Activated T-cell treated with anti-CD3 and anti-CD28 coated beads, Interleukin-2, amount 50 U/mL, for 1 hour (primary cell): ENCODE measurements at places on chromosomes 2 and 18.
A peak's percentile ranks its signal among the peaks of the same experiment; 100 is the strongest.

GRCh38 chr2:72926368-72926767 lies 9.0 kb downstream of the EMX1 start:
- no peak for DNase-seq

GRCh38 chr2:9648821-9649220 lies 18.0 kb upstream of the YWHAQ start:
- no peak for DNase-seq

DNA sequence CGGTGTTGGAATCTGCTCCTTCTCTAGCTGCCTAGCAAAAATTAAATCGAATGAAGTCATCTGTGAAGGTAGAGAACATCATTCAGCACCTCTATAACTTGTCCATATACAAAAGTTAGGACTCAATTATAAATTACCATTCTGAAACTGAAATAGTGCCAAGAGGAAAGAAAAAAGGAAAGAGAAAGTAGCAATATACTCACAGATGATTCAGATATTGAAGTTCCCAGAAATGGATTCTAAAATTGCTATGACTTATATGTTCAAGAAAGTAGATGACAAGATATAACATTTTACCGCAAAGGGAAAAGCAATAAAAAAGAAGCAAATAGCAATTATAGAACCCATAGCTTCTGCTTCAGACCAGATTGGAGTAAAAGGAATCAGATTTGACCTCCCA lies 333.6 kb upstream of the GYPC start:
- no peak for DNase-seq

DNA sequence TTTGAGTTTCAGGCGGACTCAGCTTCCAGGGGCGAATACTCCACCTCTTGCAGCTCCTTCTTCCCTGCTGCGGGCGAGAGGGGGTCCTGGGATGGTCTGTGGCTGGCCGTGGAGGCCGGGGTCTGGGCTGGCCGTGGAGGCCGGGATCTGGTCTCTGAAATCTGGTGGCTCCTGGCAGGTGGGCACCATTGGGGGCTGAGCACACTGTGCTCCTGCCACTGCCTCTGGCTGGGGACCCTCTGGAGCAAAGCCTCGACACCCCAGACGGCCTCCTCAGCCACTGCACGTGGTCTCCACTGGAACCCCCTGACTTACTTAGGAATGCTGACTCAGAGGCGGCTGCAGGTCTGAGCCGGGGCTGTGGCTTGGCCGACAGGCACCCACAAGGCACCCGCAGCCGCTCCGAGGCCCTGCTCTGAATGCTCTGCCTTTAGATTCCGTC lies 100.1 kb upstream of the ALKAL2 start:
- no peak for DNase-seq

GRCh38 chr2:55112229-55113031 lies 62.2 kb upstream of the RTN4 start:
- DNase-seq: no peak

DNA sequence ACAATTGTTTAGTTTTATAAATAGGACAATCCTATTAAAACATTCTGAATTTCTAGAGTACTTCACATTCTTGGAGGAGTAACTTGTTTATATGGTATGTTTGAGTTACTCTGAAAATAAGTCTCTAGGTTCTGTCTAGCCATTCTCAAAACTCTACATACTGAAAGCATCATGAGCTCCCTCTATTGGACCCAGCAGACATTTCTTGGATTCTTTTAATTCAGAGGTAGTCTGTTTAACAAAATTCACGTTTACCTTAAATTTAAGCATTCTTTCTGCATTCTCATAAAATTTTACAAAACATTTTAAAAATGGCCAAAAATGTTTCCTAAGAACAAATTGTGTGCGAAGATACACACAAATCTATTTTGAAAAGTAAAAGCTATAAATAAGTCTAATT lies 15.3 kb downstream of the SP9 start:
- DNase-seq: no peak

- no peak for DNase-seq
Observed at GRCh38 chr2:20378891-20379519, 28.4 kb upstream of the PUM2 start.

DNA sequence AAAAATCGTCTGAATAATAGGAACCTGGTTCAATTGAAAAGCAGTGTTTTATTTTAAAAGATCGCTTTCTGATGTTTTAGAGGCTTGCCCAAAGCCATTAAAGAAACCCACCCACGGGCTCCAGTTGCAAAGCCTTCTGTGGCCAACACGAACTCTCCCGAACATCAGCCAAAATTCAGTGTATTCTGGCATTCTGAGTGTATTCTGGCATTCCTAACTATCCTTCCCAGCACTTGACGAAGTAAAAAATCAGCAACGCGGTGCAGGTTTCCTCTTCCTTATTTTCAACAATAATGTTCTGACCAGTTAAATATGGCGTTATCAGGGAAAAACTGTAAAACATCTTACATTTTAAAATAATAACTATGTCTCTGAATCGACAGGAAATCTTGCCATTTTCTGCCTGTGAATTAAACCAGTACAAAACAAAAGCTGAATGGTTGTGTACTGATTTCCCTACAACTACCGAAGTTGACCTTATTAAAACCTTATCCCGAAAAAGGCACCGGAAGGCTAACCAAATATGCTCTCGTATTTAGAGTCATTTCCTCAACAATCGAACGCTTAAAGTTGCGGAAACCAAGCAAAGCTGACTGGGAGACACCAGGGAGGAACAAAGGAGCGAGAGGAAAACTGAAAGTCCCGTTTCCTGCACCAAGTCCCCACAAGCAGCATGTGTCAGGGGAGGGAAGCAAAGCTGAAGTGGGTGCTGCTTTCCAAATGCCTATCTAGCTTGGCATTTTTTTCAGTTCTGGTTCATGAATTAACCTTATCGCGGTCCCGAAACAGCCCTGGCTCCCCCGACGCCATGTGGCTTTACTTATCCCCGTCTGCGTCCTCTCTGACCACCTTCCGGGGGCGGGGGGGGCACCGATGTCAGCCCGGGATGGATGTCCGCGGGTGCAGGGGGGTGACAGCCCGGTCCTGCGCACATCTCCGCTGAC lies 44.3 kb downstream of the ZNF516 start:
- no peak for DNase-seq

GRCh38 chr2:121173806-121174205 lies 111.2 kb downstream of the TFCP2L1 start:
- no peak for DNase-seq

GRCh38 chr2:49772299-49772970 lies 618.1 kb upstream of the FSHR start:
- no peak for DNase-seq

GRCh38 chr2:121898483-121898882 lies 143.0 kb downstream of the TSN start:
- no peak for DNase-seq

DNA sequence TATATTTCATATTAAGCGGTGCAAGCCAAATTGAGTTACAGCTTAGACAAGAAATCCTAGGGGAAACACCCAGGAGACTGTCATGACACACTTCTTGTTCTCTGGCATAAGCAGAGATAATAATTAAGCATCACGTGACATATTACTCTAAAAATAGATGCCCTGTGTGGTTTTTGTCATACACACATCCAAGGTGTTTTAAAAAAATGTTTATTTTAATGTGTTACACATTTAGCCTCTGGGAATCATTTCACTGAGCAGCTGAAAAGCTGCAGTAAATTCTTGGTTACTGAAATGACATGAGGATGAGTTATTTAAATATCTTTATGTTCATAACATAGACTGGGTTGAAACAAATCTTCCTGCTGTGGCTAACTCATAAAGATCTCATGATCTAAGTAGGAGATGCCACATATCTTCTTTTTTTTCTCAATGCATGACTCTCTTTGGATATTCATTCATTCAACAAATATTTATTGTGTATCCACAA lies 38.0 kb upstream of the ERMN start:
- DNase-seq: no peak

DNA sequence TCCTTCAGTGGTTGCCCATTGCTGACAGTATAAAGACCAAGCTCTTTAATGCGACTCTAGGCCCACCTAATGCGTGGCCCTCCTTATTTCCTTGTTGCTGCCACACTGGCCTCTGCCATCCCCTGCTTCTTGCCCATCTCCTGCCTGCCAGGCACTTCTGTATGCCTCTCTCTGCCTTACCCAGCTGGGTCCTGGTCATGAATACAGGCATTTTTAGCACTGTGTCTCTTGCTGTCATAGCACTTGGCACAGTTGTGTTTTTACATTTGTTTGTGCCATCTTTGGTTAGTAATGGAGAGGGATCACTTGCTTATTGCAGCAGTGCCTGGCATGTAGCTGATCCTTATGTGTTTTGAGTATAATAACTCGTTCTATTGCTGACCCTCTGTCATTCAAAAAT lies 38.7 kb downstream of the MAP4K4 start:
- no peak for DNase-seq

DNA sequence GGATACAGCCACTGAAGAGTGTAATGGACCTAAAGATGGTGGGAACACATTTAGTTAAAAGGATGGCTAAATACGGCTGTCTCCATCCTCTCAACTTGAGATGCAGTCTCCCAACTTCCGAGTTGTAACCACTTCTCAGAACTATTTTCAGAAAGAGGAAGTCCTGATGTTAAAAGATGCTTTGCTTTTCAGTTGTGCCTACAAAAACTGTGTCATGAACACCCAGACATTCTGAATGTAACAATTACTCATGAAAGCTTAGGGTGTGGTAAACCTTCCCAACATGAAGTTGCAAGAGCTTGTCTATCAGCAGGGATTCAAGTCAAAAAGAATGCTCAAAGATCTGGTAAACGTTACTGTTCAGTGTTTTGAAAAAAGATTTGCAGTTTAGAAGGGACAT lies 147.9 kb downstream of the DOCK10 start:
- no peak for DNase-seq

DNA sequence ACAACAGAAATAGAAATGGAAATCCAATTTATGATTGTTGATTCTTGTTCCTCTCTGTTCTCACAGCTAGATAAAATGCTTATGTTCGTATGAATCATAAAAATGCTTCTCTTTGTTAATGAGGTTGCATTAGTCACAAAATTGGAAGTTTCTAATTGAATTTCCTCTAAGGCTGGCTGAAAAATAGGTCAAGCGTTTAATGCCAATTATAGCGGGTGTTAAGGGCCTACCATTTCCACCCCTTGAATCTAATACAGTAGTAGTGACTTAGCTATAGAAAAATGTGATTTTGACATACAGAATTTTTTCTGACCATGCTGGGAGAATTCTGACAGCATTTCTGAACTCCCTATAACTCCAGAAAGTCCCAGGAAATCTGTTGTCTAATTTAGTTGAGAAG lies 107.1 kb downstream of the TTN start:
- no peak for DNase-seq

GRCh38 chr18:49751427-49752094 lies 61.8 kb downstream of the ACAA2 start:
- no peak for DNase-seq

- no peak for DNase-seq
Observed at GRCh38 chr2:20472569-20472968, 25.7 kb downstream of the RHOB start.

GRCh38 chr2:171702781-171703556 lies 15.7 kb downstream of the DYNC1I2 start:
- DNase-seq: no peak

GRCh38 chr18:34947711-34948125 lies 93.5 kb upstream of the MAPRE2 start:
- DNase-seq: no peak

DNA sequence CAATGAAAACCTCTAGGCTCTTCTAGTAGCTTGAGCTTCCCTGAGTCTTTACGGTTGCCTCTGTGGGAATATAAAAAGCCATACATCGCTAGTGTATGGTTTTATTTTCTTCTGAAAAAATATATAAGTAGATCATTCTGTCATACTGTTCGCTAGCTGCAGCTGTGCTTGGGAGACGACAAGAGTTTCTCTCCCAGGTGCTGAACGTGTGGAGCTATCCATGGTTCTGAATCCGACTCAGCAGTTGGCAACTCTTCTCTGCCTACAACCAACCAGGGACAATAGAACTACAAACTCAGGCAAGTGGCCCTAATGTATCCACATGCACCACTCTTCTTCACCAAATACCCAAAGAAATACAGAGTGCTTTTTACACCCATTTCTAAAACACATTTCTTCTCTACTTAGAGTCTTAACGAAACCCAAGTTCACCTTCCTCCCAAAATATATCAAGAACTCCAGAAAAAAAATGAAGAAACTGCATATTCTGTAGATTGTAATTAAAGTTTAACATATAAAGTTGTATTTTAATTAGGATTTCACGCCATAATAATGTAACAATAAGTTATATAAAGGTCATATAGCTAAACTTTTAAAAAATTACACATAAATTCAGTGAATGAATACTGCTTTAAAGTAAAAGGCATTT lies 2.2 kb upstream of the KCNH7 start:
- peak; percentile 16 for DNase-seq

DNA sequence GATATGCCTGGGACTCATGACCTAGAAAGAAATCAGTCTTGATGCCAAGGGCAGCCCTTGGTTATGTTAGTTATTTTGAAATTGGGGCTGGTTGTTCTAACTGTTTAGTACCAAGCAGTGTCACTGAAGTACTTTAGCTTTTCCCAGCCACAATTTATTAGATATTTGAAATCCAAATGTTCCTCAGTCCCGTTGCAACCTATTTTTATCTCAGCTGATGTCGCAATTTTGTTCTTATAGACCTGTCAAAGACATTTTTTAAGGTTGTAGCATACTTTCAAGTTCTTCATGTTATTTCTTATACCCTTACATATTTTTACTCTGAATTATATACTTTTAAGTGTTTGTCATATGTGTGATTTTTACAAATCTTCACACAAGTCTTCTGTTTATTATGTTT lies 100.1 kb downstream of the LRP1B start:
- DNase-seq: no peak

DNA sequence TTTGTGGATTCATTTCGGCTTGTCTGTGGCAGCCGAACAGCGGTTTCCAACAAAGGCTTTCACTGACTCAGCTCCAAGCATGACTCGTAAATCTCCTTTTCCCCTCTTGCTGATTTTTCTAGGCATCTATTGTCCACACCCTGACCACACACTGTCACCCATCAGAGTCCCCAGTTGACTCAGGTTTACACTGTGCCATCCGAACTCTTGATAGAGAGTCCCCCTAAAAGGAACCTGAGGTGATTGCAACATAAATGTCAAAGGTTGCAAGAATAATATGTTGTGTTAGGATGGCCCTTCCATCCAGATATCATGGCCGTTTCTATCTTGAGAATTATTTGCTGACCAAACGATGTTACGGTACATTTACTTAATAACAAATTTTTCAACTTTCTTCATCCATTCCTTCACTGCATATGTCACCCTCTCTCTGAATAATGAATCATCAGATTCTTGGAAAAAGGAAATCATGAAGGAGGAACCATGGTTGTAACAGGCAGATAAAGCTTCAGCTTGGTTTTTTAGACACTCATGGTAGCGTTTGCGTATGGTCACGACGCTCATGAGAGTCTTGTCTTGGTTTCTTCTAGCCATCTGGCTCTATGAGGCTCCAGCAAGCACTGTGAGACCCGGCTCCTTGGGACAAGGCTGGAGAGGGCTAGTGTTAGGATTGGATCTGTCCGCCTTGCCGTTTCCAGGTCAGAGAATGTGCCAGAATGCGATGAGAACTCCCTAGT lies 72.1 kb downstream of the NPAS2 start:
- DNase-seq: no peak

GRCh38 chr18:24535527-24536295 lies 75.3 kb downstream of the HRH4 start:
- no peak for DNase-seq
